CD4-positive, alpha-beta T cell (primary cell): ENCODE measurements at places on chromosomes 1 and 21. TPM values are rescaled to one million over a fixed set of nuclear protein-coding genes. Genes with fewer than 3 reads are reported as not detected.

GRCh38 chr1:25765136-25765922, 34.7 kb upstream of the SELENON start:
- DNase-seq, result no peak
- H3K4me3 ChIP-seq, result no peak overlapping the region

GRCh38 chr1:38031513-38031866, 15.1 kb downstream of the POU3F1 start:
- no peak for DNase-seq
- H3K4me1 ChIP-seq, result peaks cover 42% of the 10 kb centered on the region
- no peaks in the 10 kb centered on the region for H3K27me3 ChIP-seq
- no peak overlapping the region for H3K27ac ChIP-seq
- no peak overlapping the region for H3K4me3 ChIP-seq
- no peaks in the 10 kb centered on the region for H3K36me3 ChIP-seq

- no peaks in the 10 kb centered on the region for H3K4me1 ChIP-seq
- H3K4me3 ChIP-seq, result no peak overlapping the region
- H3K27ac ChIP-seq, result no peak overlapping the region
These were observed 708.2 kb downstream of the BRINP3 start for GRCh38 chr1:189769448-189769847.

DNA sequence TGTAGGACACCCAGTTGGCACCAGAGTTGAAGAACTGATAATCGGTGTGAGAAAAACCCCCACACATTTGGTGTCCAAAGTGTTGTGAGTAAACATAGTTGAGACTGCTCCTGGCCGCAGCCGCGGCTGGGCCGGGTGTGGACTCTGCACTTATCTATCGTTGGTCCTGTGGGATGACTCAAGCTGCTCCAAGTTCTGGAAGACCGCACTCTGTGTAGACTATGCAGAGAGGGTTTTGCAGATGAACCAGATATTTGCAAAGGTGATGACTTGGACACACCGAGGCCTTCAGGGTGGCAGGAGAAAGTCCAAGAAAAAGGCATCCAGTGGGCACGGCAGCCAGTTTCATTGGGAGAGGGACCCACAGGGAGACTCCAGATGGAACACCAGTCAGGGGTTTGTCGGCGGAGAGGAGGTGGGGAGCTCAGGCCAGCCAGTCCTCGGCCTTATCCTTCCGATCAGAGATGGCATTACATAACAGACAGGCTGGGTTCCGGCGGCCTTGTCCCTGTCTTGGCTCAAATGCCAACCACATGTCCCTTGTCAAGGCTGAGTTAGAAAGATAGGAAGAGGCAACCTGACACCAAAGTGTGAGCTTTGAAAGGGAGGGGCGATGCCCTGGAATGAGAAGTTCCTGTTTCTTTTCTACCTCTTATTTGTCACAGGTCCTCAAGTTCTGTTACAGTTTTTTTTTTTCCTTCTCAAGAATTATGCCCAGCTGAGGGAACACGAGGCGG, 21.1 kb downstream of the C2CD2 start:
- no peak overlapping the region for H3K4me3 ChIP-seq
- H3K36me3 ChIP-seq, result no peaks in the 10 kb centered on the region
- no peak overlapping the region for H3K27ac ChIP-seq

- no peak for DNase-seq
- H3K4me1 ChIP-seq, result no peaks in the 10 kb centered on the region
- H3K4me3 ChIP-seq, result no peak overlapping the region
- H3K36me3 ChIP-seq, result no peaks in the 10 kb centered on the region
These were observed 92.7 kb downstream of the TENT5C start for GRCh38 chr1:117698398-117699160.

GRCh38 chr1:12034381-12034801, 15.1 kb downstream of the MIIP start:
- DNase-seq, result no peak
- H3K27ac ChIP-seq, result no peak overlapping the region
- peaks cover 10% of the 10 kb centered on the region for H3K36me3 ChIP-seq
- no peak overlapping the region for H3K4me3 ChIP-seq
- H3K4me1 ChIP-seq, result no peaks in the 10 kb centered on the region

DNA sequence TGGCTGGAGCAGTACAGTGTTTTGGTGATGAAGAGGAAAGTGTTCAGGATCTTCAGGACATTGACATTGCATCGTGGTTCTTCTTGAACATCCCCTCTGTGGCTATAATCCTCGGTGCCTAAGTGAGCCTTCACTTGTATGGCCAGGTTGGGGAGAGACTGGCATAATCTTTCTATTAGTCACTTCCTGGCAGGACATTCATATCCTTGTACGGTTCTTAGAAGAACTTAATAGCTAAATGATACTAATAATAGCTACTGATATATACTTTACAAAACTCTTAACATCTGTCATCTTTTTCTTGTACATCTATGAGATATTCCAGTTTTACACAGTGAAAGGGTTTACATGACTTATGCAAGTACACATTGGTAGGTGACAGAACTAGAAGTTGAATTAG, 35.8 kb downstream of the CELF3 start:
- no peak for DNase-seq
- H3K4me3 ChIP-seq, result no peak overlapping the region
- no peaks in the 10 kb centered on the region for H3K27me3 ChIP-seq
- H3K27ac ChIP-seq, result no peak overlapping the region

GRCh38 chr21:43271452-43272020, 102.7 kb downstream of the CRYAA start:
- peaks cover 31% of the 10 kb centered on the region for H3K27me3 ChIP-seq
- no peak for DNase-seq
- H3K4me1 ChIP-seq, result no peaks in the 10 kb centered on the region

DNA sequence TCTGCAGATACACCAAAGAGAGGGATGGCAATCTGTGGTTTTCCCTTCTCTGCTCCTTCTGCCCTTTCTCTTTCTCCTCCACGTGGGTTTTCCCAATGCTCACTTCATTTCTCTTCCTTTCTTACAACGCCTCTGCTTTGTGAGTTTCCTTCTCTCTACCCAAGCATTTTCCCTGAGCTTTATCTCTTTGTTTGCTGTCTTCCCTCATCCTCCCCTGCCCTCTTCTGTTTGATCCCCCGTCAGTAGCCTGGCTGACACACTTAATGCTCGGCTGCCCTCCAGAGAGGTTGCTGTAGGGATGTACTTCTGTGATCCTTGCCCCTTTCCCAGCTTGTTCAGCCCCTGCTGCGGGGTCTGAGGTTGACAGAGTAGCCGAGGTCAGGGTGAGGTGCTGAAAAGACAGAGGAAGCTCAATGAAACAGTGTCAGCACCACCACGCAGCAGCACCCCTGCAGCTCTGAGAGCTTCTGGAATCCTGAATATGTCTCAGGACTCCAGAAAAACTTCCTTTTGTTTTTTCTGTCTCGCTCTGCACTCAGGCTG, 6.0 kb downstream of the EDARADD start:
- peaks cover 12% of the 10 kb centered on the region for H3K27me3 ChIP-seq
- no peak for DNase-seq
- H3K27ac ChIP-seq, result no peak overlapping the region
- no peak overlapping the region for H3K4me3 ChIP-seq

DNA sequence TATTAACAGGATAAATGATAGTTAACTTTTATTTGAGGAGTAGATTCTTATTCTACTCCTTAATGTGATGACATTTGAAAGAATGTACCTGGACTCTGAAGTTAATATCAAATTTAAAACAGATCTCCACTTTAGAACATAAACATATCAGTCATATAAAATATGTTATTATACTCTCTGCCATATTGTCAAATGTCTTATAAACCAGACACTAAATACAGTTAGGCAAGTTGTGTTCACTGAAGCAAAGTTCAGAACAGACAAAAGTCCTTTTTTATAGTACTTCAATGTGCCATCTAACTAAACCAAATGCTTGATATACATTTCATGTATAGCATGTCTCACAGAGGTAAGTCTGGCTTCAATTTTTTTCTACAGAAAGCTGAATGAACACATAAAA, 285.2 kb downstream of the AKT3 start:
- DNase-seq, result no peak
- no peaks in the 10 kb centered on the region for H3K4me1 ChIP-seq

The PTPRC gene
- total RNA-seq, result 661 TPM

The ANKRD65 gene
- not detected for total RNA-seq

The KPRP gene
- total RNA-seq, result not detected

The OR14K1 gene
- not detected for total RNA-seq

The GNG4 gene
- not detected for total RNA-seq

The CD101 gene
- total RNA-seq, result 2.2 TPM

The CYP4Z1 gene
- not detected for total RNA-seq

The DENND4B gene
- 87.0 TPM for total RNA-seq
